ENCODE measurements at places on chromosomes 5 and 9.

- DNase-seq, result no peak
These were observed 1.7 kb downstream of the STC2 start for GRCh38 chr5:173326501-173326960.

GRCh38 chr5:136200761-136201160, 7.8 kb upstream of the SMIM32 start:
- DNase-seq, result no peak

- no peak for DNase-seq
These were observed 87.4 kb downstream of the ZNF608 start for GRCh38 chr5:124658867-124659557.

- no peak for DNase-seq
These were observed 66.3 kb upstream of the COL5A1 start for GRCh38 chr9:134575103-134575900.
